Ascending aorta (tissue), 2 donors: ENCODE measurements at places on chromosomes 6 and 20.
A peak's percentile ranks its signal among the peaks of the same experiment; 100 is the strongest.

GRCh38 chr20:676967-677366, 1.4 kb upstream of the SCRT2 start:
- no peak for DNase-seq

DNA sequence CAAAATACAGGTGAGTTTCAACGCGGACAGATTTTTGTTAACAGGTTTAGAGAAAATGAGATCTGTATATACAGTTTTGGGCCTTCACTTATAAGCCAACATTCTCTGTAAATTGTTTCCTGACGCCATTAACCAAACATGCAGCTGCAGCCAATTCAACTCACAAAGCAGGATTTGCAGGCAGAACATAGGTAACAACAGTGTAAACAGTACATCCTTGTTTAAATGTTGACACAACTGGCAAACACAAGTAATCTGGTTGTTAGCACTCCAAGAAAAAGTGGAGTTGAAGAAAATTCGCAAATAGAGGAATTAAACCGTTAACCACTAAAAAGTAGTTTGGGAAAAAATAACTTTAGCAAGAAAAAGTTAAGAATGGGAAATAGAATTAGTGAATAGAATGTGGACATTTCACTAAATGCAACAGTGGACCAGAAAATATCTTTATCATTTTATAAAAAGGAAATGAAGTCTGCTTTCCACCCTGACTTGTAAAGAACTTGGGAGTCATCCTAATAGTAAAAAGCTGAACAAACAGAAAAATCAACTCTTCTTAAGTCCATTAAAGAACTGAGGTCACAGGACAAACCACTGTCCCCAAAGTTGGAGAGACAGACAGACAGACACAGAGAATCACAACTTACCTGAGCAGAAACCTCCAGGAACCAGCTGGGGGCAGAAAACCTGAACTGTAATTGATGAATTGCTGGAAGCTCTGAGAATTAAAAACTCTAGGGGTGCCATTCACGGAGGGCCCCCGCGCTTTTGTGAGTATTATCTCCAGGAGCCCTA, 10.1 kb downstream of the SMIM28 start:
- DNase-seq, result no peak

DNA sequence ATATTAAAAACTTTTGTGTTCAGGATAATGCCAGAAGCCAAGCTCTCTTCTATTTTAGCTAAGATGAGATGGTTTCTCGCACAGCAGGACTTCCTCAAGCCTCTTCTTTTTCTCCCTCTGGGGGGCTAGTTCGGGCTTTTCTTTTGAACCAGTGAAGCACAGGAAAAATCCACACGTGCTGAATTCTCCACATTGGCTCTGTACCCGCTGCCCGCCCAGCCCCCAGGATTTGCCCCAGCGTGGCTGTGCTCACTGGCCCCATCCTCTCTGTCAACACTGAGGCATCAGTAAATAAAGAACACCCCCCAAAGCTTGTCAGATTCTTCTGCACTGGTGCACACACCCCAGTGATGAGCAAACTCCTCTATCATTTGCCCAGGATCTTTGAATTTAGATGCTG, 232.8 kb downstream of the ZNF217 start:
- DNase-seq, result no peak

GRCh38 chr6:37625591-37626374, 71.9 kb downstream of the MDGA1 start:
- DNase-seq, result no peak

DNA sequence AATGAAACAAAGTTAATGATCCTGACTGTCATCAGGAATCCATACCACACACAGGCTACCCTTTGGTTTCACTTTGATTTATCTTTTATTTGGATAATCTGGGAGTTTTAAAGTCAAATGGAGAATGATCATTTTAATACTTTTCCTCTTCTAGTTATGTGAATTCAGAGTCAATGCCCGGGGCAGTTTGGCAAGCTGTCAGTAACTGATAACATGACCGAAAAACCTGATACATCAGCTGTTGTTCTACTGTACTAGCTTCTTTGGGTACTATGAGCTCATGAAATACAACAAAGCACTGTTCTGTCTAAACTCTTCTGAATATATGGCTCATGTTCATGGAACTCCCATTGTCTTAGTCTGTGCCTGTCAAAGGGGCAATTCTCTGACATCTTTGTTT, 30.2 kb downstream of the KLHL31 start:
- no peak for DNase-seq

- DNase-seq, result no peak
Measured at GRCh38 chr6:91106083-91106482, 519.2 kb upstream of the MAP3K7 start.

- DNase-seq, result no peak
Measured at GRCh38 chr6:115612796-115613479, 447.8 kb downstream of the FRK start.

- no peak for DNase-seq
Measured at GRCh38 chr20:50980851-50981713, 22.5 kb downstream of the MOCS3 start.

DNA sequence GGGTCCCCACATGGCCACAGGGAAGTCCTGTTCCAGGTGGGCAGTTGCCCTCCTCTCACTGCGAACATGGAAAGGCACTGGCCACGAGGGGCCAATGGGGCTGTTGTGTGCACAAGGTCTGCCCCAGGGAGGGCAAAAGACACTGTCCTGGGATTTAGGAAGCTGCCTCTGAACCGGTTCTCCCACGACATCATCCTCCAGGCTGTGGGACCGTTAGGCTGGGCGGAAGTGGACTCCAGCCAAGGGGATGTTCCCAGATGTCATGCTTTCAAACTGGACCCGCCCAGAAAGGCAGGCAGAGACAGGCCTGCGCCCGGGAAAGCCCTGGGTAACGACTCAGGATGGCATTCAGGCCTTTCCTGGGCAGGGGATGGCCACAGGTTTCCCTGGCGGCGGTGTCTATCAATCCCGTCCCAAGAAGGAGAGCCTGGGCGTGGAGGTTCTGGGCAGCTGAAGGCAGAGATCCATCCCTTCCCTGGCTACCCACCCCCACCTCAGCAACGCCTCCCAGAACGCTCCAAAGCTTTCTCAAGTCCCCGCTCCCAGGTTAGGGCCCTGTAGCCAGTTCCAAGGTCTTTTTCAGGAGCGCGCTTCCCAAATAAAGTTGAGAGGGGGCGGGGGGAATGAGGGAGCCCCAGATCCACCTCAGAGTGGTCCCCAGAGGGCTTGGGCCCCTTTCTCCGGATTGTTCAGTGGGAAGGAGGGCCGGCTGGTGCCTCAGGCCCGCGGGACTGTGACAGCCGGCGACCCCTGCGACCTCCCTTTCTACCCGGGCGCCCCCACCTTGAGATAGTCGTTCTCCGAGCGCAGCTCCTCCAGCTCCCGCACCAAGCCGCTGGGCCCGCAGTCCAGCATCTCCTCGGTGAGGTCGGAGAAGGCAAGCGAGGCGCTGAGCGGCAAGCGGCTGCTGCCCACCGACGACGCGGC, 13.8 kb upstream of the TLDC2 start:
- DNase-seq, result peak; percentile 53

DNA sequence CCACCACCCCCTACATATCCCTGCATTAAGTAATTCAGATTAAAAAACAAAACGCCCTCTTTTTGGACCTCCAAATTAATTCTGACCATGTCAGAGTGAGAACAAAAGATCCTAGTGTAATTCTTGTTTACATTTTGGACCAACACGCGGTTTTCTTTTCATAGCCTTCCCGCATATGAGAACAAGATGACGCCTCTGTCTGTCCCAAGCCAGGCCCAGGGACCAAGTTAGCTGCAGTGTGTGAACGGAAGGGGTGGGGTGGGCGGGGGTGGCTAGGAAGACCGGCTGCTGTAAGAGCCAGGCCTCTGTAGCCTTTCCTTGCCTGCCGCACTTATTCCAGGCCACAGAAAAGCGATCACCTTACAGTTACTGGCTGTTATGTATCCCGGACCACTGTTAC, 68.0 kb downstream of the PLCG1 start:
- DNase-seq, result no peak

DNA sequence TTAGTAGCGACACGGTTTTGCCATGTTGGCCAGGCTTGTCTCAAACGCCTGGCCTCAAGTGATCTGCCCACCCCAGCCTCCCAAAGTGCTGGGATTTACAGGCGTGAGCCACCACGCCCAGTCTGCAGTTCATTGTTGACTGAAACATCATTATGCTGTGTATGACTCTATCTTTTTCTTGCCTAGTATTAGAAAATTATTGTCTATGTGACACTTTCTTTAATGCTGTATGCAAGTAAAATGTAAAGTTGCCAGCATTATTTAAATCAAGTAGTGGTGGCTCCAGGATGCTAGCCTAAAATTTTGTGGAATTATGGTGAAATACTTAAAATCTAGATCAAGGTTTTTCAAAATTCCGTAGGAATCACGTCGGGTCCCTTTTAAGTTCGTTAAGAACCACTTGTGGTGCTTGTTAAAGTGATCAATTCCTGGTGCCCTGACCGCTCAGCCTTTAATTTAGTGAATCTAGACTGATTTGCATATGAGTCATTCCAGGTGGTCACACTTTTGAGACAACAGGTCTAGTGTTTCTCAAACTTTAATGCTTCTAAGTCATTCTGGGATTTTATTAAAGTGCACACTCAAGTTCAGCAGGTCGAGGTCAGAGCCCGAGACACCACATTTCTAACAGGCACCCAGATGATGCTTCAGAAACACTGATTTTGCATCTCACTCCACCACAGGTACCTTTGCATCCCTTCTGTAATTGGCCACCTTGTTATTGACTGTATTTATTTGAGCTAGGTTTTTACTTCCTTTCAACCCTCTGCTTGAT, 132.6 kb upstream of the MTHFD1L start:
- DNase-seq, result no peak

- no peak for DNase-seq
Measured at GRCh38 chr6:99789767-99790166, 183.1 kb downstream of the PRDM13 start.

DNA sequence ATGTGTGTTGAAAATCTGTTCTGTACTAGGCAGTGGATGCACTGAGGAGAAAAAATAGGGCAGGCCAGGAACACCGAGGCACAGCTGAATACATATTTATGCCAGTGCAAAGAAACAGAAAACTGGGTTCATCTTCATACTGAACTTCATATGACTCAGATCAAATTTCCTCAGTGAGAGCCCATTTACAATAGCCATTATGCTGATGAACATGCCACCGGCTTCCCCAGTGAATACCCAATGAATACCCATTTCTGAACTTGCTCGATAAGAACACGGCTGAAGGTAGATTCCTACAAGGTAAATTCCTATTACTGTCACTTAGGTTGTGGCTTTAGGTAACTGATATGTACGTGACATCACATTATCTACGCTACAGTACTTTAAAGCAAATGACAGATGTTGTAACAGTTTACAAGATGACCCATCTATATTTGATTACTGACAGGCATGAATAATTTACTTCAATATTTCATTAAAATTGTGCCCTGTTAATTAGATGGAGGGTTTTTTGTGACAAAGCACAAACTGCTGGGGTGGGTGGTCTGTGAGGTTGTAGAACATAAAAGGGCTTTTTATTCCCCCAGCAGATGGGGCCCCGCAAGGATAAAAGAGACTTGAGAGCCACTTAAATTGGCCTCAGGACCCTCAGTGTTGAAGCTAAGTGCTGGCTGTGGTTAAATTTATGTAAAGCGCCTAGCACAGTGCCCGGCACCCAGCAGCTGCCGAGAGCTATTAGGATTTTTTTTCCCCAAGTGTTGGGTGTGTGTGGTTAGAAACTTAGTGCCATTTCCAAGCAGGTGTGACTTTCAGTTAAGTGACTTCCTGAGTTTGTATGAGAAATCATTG, 264.5 kb downstream of the CD83 start:
- no peak for DNase-seq

- no peak for DNase-seq
Measured at GRCh38 chr6:144661116-144661806, 376.1 kb downstream of the UTRN start.

DNA sequence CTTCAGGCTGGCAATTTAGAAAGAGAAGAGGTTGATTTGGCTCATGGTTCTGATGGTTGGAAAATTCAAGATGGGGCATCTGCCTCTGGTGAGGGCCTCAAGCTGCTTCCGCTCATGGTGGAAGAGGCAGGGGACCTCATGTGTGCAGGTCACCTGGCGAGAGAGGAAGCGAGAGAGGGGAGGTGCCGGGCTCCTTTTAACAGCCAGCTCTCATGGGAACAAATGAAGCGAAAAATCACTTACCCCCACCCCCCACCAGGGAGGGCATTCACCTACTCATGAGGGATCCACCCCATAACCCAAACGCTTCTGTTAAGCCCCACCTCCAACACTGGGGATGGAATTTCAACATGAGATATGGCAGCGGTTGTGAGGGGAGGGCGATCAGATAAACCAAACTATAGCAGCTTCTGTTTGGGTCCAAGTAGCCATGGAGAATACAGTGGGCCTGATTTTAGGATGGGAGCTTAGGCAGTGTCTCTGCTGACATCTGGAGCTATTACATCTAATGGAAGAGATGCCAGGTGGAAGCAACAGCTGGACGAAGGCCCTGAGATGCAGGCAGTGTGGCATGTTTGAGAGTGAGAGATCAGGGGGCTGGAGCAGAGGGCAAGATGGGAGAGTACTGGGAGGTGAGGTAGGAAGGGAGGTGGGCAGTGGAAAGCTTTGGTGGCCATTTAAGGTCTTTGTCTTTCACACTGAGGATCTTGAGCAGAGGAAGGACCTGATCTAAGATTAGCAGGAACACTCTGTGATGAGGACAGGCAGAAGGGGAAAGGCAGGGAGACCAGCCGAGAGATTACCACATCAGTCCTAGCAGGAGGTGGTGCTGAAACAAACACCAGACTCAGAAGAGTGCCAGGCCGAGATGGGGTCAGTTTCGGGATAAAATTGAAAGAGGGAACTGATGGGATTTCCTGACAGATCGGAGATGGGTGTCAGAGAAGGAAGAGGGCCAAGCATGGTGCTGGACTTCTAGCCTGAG, 161.8 kb downstream of the NFATC2 start:
- no peak for DNase-seq

DNA sequence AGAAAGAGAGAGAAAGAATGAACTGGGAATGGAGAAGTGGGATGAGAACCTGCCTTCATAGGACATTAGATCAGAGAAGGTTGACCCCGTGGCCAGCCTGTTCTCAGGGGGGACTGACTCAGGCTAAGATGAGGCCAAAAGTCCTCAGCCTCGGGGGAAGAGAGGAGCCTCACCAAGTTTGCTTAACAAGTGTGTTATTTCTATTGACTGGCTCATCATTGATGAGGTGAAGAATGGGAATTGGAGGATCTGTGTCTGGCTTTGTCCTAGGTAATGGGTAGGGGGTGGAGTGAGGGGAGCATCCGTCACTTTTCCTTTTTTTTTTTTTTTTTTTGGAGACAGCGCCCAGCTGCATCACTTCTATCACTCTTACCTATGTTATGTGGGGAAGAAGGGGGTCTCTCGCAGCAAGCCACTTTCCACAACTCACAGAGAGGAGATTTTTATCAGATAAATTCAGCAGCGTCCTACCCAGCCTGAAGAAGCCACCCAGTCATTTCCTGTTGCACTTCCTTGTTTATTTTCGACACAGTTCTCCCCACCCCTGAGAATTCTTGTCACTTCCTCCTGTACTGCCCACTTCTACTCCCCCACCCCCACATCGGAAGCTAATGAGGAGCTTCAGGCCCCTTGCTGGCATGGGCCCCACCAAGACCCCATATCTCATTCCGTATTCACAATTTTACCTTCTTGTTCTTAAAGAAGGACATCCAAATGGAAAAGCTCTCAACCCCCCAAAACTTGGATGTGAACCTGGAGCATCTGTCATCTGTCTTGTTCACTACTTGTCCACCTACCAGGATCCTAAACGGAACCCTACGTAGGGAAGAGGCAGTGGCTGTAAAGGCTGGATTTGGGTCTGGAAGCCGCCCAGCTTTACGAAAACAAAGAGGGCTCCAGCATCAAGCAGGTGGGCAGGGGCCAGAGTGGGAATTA, 2.8 kb upstream of the RNASET2 start:
- no peak for DNase-seq

GRCh38 chr6:168417191-168417590, 23.8 kb upstream of the SMOC2 start:
- DNase-seq, result no peak
